BE2C (cell line): ENCODE measurements at places on chromosomes 6 and 20.

GRCh38 chr20:1294497-1294896 is 28.4 kb downstream of the SNPH start:
- DNase-seq, result no peak

GRCh38 chr6:47308552-47309290 is 984 bp downstream of the TNFRSF21 start:
- peak; percentile 46 for DNase-seq

GRCh38 chr20:37529214-37529967 is 1.7 kb upstream of the BLCAP start:
- no peak for DNase-seq

DNA sequence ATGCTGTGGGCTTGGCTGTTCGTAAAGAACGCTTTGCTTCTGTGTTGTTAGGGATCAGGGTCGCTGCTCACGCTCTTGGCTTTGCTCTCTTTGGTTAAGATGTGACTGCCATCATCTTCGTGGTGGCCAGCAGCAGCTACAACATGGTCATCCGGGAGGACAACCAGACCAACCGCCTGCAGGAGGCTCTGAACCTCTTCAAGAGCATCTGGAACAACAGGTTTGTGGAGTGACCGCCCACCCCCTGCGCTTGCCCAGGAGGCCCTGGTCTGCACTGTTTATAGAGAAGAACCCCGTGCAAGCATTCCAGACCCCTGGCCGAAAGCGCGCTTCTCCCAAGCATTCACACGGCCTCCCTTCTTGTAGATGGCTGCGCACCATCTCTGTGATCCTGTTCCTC is 57.1 kb downstream of the GNAS start:
- DNase-seq, result no peak

DNA sequence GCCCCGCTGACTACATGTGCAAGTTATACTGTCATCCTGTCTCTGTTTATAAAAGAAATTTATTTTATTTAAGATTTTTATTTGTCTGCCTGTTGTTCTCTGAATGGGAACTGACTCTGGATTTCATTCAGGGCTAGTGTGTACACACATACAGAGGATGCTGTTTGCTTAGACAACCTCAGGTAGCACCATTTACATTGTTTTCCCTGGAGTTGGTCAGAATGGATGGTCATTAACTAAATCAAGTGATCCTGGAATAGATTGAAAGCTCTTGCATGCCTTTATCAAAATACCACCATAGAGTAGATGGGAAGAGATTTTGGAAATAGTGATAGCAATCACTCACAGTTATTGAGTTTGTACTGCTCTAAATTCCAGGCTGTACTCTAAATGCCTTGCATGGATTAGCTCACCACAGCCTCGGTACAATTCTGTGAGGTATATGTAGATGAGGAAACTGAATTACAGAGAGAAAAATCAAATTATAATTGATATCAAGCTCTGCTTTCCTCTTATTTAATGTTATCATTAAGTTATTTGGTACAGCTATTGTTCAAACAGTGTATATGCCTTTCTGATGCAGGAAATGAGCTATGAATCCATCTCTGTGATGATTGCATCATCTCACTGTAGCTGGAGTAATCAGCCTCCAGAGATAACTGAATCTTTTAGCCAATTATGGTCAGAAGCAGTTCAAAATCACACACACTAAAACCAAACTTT is 51.9 kb downstream of the RNF217 start:
- DNase-seq, result no peak

- peak; percentile 76 for DNase-seq
These were observed 309.3 kb downstream of the PRL start for GRCh38 chr6:21987501-21987957.

DNA sequence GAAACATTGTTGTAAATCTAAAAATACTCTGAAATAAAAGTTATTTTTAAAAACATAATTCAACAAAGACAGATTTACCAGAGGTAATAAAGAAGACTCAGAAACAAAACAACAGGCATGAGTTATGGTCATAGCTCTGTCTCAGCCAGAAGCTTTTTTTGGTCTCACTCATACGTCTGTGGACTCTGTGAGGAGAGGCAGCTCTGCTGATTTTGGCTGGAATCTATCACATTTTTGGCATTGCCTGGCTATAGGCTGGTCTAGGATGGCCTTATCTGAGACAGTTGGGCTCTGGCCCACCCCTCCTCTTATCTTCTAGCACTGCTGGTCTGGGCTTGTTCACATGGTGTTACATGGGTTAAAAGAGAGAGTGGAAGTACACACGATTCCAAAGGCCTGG is 514.0 kb upstream of the BTBD3 start:
- DNase-seq, result no peak

DNA sequence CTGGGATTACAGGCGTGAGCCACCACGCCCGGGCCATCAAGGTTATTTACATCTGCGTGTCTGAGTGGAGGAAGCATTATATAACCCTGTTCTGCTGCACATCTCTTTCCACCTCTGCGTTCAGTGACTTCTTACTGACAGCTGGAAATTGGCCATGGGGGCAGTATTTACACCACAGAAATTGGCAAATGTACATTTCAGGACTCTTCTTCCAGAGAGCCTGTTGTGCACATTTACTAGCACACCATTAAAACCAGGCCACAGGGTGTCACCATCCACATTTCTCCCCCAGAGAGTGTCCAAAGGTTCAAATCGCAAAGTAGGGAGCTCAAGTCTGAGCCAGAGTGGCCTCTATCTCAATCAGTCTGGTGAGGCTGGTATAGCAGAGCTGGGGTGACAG is 62.9 kb upstream of the SNX9 start:
- no peak for DNase-seq

DNA sequence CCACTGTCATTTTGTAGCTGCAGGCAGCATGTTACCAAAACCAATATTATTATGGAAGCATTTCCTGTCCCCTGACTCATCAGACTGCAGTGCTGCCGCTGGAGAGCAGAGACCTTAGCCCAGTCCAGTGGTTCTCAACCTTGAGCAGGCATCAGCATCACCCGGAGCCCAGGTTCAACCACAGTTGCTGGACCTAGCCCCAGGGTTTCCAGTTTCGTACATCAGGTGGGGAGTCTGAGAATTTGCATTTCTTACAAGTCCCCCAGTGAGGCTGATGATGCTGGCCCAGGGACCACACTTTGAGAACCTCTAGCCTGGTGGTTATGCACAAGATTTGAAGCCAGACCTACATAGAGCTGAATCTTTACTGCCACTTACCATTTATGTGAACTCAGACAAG is 47.3 kb downstream of the LY86 start:
- no peak for DNase-seq

DNA sequence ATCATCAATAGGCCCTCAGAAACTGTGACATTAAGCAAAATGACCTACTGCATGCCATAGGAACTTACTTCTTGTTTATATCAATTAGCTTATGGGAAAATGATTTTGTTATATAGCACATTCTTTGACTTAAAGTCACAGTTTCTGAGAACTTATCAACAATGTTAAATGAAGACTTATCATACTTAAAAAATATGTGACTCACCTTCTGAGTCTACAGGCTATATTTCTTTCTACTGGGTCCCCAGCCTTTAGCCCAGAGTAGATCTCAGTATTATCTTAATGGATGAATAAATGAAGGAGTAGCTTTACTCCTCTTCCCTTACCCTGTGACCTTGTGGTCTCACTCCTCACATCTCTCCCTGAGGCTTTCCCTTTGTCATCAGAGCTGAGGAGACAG is 180.2 kb downstream of the MAFB start:
- DNase-seq, result no peak

- DNase-seq, result no peak
These were observed 83.2 kb downstream of the SHLD1 start for GRCh38 chr20:5833309-5833941.

- DNase-seq, result no peak
These were observed 24.8 kb upstream of the DYNLRB1 start for GRCh38 chr20:34491226-34491931.

DNA sequence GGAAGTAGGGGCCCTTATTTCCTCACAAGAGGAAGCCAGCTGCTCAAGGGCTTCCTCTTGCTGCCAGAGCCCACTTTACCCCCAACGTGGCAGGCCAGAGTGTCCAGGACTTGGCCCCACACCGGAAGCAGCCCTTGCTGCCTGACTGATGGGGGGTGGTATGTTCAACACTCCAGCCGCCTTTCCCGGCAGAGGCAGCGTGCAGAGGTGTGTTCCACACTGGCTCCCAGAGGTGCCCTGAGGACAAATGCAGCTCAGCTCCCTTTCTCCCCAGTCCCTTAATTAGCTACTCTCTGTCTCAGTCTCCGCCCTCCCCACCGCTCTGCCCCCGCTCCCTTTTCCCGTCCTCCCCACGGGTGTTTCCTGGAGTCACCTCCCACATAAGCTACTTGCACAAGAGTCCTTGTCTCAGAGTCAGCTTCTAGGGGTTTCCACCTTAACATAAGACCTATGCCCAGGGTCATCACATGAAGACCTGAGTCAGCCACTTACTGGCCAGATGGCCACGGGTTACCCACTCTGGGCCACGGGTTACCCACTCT is 61.7 kb upstream of the SHLD1 start:
- DNase-seq, result peak; percentile 21

DNA sequence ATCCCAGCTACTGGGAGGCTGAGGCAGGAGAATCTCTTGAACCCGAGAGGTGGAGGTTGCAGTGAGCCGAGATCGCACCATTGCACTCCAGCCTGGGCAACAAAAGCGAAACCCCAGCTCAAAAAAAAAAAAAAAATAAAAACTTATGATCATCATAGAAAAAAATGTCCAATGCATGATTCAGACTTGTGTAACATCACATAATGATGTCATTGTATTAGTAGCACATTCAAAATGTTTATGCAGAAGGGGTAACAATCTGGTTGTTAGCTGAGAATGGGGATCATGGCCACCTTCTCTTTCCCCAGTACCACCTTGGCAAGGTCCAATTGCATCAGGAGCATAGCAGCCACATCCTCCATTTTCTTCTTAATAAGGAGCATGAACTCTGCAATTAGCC is 137.6 kb upstream of the MARCKS start:
- DNase-seq, result no peak

DNA sequence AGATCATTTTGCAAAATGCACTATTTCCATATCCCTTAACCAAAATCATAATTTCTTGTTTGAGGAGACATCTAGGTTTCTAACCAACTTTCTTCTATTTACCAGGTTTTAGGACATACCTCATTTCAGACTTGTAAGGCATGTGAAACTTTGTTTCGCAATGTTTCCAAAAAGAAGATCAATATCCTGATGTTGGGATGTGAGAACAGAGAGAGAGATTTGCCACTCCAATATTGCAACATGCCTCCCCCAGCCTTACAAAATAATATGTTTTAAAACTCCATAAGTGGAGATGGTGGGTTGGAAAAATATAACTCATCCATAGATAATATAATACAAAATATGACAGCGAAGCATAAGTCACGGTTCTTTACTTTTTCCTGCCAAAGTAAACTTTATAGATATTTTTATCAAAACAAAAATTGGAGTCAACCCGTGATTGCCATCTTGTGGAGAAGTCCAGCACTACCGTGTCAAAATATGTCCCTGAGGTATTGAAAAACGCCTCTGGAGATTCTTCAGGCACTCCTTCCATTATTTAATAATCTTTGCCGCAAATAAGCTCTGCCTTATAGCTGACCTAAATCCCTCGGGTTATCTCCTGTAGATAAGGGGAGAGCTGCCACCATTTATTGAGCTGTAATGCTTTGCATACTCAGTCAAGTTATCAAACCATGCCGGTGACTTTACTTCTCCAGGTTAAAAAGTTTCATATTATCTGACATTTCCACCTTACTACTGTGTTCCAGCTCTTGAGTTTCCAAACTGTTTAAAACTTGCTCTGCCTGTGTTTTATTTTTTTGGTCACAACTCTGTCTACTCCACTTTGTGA is 534.2 kb downstream of the HACE1 start:
- DNase-seq, result peak; percentile 25

GRCh38 chr6:125304970-125305660 is 3.3 kb upstream of the HDDC2 start:
- no peak for DNase-seq

- no peak for DNase-seq
These were observed 27.1 kb upstream of the FABP7 start for GRCh38 chr6:122752459-122752858.

DNA sequence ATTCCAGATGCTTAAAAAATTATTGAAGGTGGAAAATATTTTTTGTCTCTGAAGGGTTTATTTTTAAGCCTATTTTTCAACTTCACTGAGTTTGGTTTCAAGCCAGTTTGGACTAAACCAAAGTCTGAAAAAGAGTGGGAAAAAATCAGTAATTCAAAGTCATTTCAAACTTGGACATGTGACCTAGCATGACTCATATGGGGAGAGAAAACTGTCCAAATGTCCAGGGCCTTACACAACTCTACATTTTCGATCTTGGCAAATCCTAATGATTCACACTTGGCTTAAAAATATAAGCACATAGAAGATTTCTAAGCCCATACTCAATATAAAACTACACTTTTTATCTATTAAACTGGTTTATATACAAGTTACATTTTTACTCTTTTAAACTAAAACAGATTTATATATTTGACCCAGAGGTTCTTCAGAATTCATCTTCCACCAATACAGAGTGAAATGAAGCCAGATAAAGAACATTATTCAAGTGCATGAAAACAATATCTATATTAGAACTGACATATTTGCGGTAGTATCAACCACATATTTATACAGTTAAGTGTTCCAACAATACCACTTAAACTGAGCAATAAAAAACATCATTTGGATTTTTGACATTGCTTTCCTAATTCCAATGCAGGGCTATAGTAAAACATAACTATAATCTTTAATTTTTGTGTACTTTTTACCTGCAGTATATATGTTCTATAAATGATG is 110.3 kb upstream of the TCF21 start:
- DNase-seq, result no peak

- DNase-seq, result no peak
These were observed 113.9 kb upstream of the ZNF217 start for GRCh38 chr20:53707371-53708055.

GRCh38 chr20:9498322-9498721 is 16.1 kb upstream of the LAMP5 start:
- DNase-seq, result no peak

GRCh38 chr6:8947900-8948299 is 512.6 kb upstream of the SLC35B3 start:
- DNase-seq, result no peak

DNA sequence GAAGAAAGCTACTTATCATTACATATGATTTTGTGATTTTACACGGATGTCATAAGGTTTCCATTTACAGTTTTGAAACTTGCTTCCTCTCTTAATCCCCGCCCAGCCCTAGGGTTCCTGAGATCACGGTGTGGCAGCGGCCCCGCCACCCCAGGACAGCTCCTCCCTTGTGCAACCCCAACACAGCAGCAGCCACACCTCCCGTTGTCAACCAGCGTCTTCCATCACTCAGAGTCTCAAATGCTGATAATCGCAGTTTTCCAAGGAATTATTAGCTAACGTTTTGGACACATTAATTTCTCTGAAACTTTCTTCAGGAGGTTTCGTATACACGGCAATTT is 204.8 kb downstream of the THBS2 start:
- no peak for DNase-seq

DNA sequence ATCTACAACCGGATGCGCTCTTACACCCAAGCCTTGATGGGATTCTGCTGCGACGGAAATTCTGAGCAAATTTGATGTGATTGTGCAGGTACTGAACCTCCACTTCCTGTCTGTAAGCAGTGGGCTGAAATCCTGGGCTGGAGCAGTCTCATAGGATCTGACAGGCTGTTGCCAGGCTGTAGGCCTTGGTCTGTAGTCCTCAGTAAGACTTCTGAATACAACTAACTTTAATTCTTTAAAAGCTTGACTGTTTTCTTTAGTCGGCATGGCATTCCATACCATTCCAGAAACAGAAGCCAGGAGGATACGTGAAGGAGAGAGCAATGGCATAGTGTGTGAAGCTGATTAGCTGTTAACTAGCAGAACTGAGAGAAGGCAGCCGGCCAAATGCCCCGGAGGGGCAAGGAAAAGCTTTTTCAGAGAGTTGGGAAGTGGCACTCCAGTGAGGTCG is 68.3 kb downstream of the ADTRP start:
- peak; percentile 8 for DNase-seq

- no peak for DNase-seq
These were observed 31.5 kb upstream of the TGM2 start for GRCh38 chr20:38196592-38196991.
